ENCODE measurements at places on chromosomes 1 and 21. TPM values are rescaled to one million over a fixed set of nuclear protein-coding genes. Genes with fewer than 3 reads are reported as not detected.

Gene TRIM67
- not detected for polyA plus RNA-seq

Gene PROK1
- not detected for polyA plus RNA-seq

Gene GPA33
- polyA plus RNA-seq = 0.10 TPM

Gene VASH2
- 129 TPM for polyA plus RNA-seq

Gene CHI3L2
- 0.68 TPM for polyA plus RNA-seq

Gene GPR52
- not detected for polyA plus RNA-seq

Gene PFDN2
- 395 TPM for polyA plus RNA-seq

Gene CELA3A
- polyA plus RNA-seq = not detected

Gene CD101
- 0.35 TPM for polyA plus RNA-seq

Gene EVI5
- 24.8 TPM for polyA plus RNA-seq

Gene RHCE
- 0.38 TPM for polyA plus RNA-seq

Gene BCAR3
- polyA plus RNA-seq = 5.5 TPM

Gene PPFIA4
- 1.3 TPM for polyA plus RNA-seq

Gene SHE
- polyA plus RNA-seq = 0.23 TPM

Gene MANEAL
- 2.3 TPM for polyA plus RNA-seq

Gene INAVA
- 25.3 TPM for polyA plus RNA-seq

Gene TRAF3IP3
- polyA plus RNA-seq = not detected

Gene CDC42
- 118 TPM for polyA plus RNA-seq

Gene PPP1R15B
- polyA plus RNA-seq = 16.3 TPM

Gene SMIM1
- polyA plus RNA-seq = 12.0 TPM

Gene VWA1
- 7.2 TPM for polyA plus RNA-seq

Gene BEND5
- polyA plus RNA-seq = 12.3 TPM

Gene CRYAA
- not detected for polyA plus RNA-seq

Gene IRF6
- 4.5 TPM for polyA plus RNA-seq

Gene TMPRSS15
- not detected for polyA plus RNA-seq

Gene FMN2
- polyA plus RNA-seq = 1.5 TPM

Gene KIF2C
- 35.9 TPM for polyA plus RNA-seq

Gene REN
- not detected for polyA plus RNA-seq
